ENCODE measurements at places on chromosomes 3 and 15. TPM values are rescaled to one million over a fixed set of nuclear protein-coding genes. Genes with fewer than 3 reads are reported as not detected.

The RASGRF1 gene
- 5.9 TPM for total RNA-seq

The CD80 gene
- not detected for total RNA-seq

The FGF7 gene
- total RNA-seq, result not detected

The ZDHHC23 gene
- 3.5 TPM for total RNA-seq

The ZNF662 gene
- total RNA-seq, result 6.3 TPM

The PAQR5 gene
- 10.1 TPM for total RNA-seq

The CCR3 gene
- total RNA-seq, result not detected

The GPR176 gene
- total RNA-seq, result 35.4 TPM

The LNP1 gene
- total RNA-seq, result 2.3 TPM

The ROBO1 gene
- 21.6 TPM for total RNA-seq

The PTH1R gene
- 1.2 TPM for total RNA-seq

The SAXO2 gene
- 2.2 TPM for total RNA-seq

The EEF1AKMT4 gene
- 6.2 TPM for total RNA-seq

All from epithelial cell of proximal tubule (primary cell).